Pulmonary artery endothelial cell (primary cell): ENCODE measurements at places on chromosomes 7 and 10. TPM values are rescaled to one million over a fixed set of nuclear protein-coding genes. Genes with fewer than 3 reads are reported as not detected.

DNA sequence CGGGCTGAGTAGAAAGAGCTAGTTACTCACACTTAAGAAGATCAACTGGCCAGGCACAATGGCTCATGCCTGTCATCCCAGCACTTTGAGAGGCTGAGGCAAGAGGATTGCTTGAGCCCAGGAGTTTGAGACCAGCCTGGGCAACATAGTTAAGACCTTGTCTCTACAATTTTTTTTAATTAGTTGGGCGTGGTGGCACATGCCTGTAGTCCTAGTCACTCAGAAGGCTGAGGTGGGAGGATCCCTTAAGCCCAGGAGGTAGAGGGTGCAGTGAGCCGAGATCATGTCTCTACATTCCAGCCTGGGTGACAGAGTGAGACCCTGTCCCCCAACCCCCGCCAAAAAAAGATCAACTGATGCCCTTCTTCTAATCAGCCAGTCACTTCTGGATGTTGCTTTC, 74.6 kb upstream of the ATP6V0A4 start:
- DNase-seq: no peak

Gene PIK3AP1
- 0.13 and 0.21 TPM in 2 replicates for total RNA-seq

- DNase-seq: no peak
Observed at GRCh38 chr10:48205918-48206317, 68.6 kb downstream of the FRMPD2 start.

GRCh38 chr7:79979437-79979836, 155.2 kb upstream of the GNAI1 start:
- no peak for DNase-seq

Gene MET
- total RNA-seq: 80.8 and 188 TPM in 2 replicates

- DNase-seq: no peak
Observed at GRCh38 chr10:118570591-118570990, 24.9 kb downstream of the PRLHR start.

Gene AGBL3
- 1.4 and 1.5 TPM in 2 replicates for total RNA-seq

- DNase-seq: no peak
Observed at GRCh38 chr10:71537681-71538080, 141.0 kb downstream of the CDH23 start.

GRCh38 chr10:72605122-72605521, 20.8 kb downstream of the MICU1 start:
- DNase-seq: no peak

Gene SLIT1
- under 0.01 and 0.04 TPM in 2 replicates for total RNA-seq

DNA sequence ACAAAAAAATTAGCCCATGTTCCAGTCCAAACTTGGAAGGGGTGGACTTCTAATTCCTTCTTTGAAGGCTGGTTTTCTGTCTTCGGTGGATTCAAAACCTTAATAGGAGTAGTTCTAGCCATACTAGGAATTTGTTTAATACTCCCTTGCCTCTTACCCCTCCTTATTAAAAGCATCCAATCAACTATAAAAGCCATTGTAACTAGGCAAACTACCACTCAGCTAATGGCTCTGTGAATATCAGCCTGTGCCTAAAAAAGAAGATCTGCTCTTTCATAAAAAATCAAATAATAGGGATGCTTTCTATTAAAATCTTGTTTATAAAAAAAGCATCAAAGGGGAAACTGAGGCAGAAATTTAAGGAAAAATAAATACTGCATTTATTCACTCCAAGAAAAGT, 4.1 kb upstream of the ADCK2 start:
- no peak for DNase-seq

DNA sequence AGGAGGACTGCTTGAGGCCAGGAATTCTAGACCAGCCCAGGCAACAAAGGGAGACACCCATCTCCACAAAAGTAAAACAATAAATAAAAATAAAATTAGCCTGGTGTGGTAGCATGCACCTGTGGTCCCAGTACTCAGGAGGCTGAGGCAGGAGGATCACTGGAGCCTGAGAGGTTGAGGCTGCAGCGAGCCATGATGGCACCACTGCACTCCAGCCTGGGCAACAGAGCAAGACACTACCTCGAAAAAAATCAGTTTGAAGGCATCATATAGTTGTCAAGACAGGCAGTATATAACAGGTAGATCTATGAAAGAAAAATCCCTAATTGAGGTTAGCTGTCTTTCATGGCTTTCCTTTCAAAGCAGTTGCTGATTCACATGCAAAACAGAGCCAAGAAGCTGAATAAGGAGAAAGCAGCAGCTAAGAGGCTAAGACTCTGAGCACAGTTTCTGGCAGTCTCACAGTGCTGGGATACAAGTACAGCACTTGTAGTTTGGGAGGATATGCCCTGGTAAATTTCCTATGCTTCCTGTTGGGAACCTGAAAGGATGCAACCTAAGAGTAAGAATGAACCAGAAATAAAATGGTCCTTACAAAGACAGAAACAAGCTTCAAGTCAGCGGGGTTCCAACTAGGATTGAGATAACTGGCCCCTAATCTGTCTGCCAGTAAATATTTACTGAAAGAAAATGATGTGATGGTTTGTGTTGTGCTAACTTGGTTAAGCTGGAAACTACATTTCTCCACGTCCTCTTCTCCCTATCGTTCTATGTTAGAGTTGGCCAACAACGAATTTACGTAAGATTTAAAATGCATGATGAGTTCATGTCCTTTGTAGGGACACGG, 368.5 kb upstream of the HPS1 start:
- no peak for DNase-seq
